ENCODE measurements at places on chromosomes 11 and 22.
A peak's percentile ranks its signal among the peaks of the same experiment; 100 is the strongest.

GRCh38 chr22:25404928-25405816, 159.3 kb upstream of the GRK3 start:
- peak; percentile 49 for DNase-seq

GRCh38 chr11:102733232-102733875, 8.6 kb upstream of the MMP8 start:
- no peak for DNase-seq

- DNase-seq: no peak
These were observed 104.7 kb upstream of the CLMP start for GRCh38 chr11:123299721-123300120.

- no peak for DNase-seq
These were observed 58.3 kb downstream of the PRR5L start for GRCh38 chr11:36354221-36355003.

DNA sequence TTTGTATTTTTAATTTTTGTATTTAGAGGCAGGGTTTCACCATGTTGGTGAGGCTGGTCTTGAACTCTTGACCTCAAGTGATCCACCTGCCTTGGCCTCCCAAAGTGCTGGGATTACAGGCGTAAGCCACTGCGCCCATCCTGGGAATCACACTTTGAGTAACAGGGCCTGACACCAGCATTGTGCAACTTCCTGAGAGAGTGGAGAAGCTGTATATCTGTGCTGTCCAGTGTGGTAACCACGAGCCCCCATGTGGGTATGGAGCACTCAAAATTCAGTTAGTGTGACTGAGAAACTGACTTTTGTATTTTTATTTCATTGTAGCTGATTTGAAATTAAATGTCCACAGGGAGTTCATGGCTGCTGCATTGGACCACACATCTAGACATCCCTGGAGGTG, 36.2 kb downstream of the MPPED1 start:
- DNase-seq: no peak

- no peak for DNase-seq
These were observed 10.0 kb downstream of the KCNE3 start for GRCh38 chr11:74457356-74457755.

- DNase-seq: no peak
These were observed 106.0 kb downstream of the EFCAB6 start for GRCh38 chr22:43706151-43706550.

- DNase-seq: no peak
These were observed 7.1 kb upstream of the VSTM5 start for GRCh38 chr11:93857413-93858120.

DNA sequence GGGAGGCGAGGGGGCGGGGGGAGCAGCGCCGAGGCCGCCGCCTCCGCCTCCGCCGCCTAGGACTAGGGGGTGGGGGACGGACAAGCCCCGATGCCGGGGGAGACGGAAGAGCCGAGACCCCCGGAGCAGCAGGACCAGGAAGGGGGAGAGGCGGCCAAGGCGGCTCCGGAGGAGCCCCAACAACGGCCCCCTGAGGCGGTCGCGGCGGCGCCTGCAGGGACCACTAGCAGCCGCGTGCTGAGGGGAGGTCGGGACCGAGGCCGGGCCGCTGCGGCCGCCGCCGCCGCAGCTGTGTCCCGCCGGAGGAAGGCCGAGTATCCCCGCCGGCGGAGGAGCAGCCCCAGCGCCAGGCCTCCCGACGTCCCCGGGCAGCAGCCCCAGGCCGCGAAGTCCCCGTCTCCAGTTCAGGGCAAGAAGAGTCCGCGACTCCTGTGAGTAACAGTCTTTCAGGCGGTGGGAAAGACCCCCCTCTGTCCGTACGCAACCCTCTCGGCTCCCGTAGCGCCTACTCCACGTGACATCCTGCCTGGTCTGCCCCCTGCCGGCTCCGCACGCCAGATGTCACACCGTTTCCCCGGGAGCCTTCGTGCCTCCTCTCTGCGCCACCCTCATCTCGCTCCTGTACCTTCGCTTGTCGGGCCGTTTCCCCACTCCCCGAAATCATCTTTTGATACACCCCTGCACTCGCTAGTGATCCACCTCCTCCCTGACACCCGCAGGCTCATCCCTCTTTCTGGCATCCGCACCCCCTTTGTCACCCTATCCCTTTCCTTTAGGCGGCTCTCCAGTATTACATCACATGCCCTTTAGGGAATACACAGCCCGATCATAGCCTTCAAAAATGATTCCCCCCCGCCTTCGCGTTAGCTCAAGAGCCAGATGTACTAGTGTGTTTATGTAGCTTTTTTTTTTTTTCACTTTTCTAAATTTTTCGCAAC, 598 bp downstream of the ZFP91 start:
- peak; percentile 93 for DNase-seq

GRCh38 chr11:46216019-46216764, 61.3 kb upstream of the CREB3L1 start:
- no peak for DNase-seq

- no peak for DNase-seq
These were observed 383.8 kb upstream of the NARS2 start for GRCh38 chr11:78958444-78958843.

GRCh38 chr22:42602470-42602869, 12.2 kb downstream of the POLDIP3 start:
- no peak for DNase-seq

DNA sequence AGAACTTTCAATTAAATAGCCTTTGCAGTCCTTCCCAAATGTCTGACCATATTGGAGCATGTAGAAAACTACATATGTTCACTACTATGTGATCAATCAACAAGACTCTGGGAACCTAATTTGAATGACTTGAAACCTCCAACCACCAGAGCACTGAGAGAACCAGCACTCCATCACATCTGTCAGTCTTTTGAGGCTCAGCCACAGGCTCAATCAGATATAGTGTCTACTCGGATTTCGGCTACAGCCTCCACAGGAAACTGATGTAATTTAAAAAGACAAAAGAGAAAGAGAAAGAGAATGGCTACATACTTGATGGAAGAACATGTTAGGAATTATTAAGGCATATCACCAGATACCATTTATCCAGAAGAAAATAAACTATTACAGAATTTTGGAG, 859.0 kb downstream of the FAM181B start:
- no peak for DNase-seq

All from T-helper 9 cell (primary cell).